ENCODE measurements at places on chromosomes 11 and 22.

DNA sequence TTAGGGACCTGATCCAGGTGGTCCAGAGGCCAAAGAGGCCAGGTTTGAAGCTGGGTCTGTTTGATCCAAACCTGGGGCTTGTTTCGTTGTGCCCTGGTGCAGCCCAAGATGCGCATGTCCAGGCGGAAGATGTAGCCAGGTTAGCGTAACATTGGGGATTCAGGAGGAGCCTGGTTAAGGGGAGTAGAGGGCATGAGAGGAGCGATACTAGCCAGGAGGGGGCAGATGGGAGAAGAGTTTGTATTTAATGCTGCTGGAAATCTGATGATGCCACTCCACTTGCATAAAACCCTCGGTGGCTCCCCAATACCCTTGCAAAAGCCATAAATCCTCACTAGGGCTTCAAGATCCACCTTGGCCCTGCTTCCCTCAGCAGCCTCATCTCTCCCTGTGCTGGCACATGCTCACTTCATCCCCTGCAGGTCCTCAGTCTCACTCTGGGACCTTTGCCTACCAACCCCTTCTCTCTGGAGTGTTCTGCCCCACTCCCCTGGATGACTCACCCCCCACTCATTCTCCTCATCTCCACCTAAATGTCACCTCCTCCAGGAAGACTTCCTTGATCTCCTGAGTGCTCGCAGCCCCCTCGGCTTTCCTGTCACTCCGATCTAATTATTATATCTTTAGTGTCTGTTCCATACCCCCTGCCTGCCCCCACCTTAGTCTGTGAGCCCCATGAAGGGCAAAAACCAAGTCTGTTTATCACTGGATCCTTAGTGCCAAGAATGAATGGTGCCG is 95.9 kb downstream of the MIAT start:
- no peak for DNase-seq

DNA sequence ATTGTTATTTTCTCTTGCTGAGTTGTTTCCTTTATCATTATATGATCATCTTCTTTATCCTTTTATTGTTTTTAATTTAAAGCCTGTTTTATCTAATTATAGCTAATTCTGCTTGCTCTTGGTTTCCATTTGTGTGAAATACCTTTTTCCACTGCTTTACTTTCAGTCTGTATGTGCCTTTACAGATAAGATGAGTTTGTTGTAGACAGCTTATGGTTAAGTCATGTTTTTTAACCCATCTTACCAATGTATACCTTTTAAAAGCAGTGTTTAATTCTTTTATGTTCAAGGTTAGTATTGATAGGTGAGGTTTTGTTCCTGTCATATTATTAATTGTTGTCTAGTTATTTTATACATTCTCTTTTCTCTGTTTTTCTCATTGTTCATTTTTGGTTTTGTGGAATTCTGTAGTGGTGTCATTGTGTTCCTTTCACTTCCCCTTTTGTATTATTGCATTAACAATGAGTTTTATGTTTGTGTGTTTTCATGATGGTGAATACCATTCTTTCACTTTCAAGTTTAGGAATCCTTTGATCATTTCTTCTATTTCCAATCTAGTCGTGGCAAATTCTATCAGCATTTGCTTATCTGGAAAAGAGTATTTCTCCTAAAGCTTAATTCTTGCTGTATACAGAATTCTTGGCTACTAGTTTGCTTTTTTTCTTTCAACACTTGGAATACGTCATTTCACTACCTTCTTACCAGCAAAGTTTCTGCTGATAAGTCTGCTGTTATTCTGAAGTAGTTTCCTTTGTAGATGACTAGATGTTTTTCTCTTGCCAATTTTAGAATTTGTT is 21.8 kb downstream of the OR5AN1 start:
- DNase-seq: no peak

DNA sequence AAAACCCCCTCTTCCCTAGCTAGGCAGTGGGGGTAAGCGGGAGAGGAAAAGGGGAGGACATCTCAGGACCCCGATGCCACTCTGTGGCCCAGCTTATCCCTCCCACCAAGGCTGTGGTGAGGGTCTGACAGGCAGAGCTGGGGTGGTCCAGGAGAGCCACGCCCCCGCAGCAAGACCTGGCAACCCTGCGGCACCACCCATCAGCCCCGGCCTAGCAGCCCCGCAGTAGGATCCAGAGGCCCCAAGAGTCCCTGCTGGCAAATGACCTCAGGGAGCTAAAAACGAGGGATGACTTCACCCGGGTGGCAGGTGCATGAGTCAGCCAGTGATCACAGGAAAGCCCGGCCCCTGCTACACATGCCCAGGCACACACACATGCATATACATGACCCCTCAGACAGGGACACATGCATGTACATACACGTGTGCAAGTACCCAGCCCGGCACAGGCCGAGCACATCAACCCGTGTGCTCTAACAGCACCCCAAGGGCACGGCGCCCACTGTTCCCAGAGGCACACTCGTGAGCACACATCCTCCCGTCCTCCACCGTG is 32.3 kb downstream of the ARVCF start:
- DNase-seq: no peak

DNA sequence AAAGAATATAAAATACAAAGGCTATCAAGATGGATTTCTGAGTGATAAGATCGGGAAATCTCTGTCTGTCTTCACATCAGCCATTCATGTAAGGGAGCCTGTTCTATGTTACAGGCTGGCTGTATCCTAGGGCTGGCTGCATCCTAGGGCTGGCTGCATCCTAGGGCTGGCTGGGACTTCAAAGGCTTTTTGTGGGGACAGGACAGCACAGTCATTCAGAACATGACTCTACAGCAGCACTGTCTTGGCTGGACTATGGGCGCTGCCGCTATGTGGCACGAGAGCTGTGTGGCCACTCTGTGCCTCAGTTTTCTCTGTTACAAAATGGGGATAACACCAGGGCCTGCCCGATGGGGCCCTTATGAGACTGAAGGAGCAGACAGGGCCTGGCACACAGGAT is 10.2 kb downstream of the ADAMTS8 start:
- DNase-seq: no peak

DNA sequence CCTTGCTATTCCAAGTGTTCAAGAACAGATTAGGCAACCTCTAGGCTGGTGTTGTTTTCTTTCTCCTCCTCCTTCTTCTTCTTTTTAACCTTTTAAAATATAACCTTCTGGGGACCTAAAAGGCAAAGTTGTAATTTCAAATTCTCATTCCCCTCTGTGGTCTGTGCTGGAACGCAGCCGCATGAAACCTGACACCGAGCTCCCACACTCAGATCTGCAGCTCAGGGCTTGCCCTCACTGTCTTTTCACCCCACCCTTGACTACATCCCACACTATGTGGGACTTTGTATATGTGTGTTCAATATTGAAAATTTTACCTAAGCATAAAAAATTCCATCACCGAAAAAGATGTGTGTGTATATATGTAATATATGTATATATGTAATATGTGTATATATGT is 62.0 kb upstream of the ARHGAP42 start:
- DNase-seq: no peak

DNA sequence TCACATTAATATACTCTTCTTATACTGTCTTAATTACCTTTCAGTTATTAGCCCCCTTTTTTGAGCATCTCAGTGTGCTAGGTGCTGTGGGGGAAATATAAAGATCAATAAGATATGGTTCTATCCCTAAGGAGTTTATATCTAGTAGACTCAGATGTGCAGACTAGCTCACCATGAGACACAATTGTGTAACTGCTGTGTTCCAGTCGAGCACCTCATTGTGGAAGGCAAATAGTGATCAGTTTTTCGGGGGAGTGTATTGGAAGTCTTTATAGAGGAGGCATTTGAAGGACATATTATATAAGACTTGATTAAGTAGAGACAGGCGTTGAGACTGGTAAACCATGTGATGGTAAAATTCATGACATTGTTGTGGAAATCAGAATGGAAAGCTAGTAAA is 11.8 kb downstream of the PDE3B start:
- DNase-seq: no peak

DNA sequence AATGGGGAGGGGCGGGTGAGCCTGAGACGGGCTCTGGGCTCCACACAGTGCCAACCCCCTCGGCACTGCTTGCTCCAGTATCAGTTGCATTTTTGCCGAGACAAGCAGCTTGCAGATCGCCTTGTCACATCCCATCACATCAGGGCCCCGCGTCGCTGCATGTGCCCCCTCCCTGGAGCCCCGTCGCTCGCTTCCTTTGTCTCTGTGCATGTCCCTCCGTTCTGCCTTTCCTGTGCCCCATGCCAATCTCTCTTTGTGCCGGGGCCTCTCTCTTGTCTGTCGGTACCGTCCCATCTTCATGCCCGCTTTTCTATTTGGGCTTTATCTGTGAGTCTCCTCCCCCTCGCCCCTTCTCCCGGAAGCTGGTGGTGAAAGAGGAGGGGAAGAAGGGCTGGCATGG is 202.2 kb downstream of the CEP164 start:
- DNase-seq: no peak

GRCh38 chr11:65777821-65778361 is 2.9 kb downstream of the AP5B1 start:
- DNase-seq: no peak

DNA sequence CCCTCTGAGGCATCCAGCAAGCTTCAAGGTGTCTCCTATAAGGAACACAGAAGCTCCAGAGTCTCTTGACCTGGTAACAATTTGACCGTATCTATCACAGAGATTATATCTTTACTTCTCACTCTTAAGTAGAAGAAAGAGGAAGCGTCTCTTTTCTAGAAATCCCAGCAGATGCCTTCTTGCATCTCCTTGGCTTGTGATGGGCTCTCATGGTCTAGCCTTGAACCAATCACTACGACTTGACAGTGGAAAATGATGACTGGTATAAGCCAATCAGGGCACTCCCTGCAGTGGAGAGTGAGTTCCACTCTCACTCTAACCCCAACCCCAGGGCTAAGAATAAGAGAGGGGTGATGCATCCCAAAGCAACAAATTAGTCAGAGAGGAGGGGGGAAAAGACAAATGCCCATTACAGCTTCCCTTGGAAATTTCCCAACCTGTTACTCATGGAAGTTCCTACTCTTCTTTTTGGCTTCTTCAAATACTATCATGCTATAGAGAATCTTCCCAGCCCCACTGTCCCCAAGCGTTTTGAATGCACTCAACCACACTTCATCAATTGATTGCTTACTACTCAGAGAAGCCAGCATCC is 293.5 kb downstream of the MN1 start:
- no peak for DNase-seq

DNA sequence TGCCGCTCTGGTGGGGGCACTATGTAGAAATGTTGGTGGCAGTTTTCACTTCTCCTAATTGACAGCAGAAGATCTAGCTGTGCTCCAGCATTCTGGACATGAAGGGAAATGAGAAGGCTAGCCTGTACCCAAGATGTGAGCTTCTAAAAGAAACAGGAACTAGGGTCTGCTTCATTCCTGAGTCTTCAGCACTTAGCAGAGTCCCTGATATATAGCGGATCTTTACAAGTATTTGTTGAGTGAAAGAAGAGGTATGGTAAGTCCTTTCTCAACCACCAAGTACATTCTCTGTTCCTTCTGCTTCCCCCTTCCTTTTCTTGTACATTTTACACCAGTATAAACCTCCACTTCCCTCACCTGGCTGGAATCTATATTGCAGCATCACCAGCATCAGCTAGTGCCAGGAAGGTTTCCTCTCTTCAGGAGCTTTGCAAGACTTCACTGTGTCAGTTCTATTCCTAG is 408.3 kb upstream of the CADM1 start:
- no peak for DNase-seq

- no peak for DNase-seq
These were observed 15.7 kb downstream of the TPCN2 start for GRCh38 chr11:69064394-69064957.

DNA sequence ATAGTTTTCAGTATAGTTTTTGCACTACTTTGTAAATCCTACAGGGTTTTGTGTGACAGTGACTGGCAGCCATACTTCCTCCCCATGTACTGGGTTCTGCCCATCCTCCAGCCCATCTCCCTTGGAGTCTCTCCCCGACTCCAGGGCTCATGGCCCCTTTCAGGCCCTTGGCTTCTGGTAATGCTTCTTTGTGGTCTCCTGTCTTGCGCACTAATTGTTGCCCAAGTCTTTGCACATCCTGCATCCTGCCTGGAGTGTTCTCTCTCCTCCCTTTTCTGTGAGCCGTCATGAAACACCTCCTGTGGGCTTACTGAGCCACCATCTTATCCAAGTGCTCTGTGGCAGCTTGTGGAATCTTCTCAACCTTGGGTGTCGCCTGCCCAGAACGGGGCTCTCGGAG is 11.4 kb upstream of the KCNQ1OT1 start:
- DNase-seq: no peak

DNA sequence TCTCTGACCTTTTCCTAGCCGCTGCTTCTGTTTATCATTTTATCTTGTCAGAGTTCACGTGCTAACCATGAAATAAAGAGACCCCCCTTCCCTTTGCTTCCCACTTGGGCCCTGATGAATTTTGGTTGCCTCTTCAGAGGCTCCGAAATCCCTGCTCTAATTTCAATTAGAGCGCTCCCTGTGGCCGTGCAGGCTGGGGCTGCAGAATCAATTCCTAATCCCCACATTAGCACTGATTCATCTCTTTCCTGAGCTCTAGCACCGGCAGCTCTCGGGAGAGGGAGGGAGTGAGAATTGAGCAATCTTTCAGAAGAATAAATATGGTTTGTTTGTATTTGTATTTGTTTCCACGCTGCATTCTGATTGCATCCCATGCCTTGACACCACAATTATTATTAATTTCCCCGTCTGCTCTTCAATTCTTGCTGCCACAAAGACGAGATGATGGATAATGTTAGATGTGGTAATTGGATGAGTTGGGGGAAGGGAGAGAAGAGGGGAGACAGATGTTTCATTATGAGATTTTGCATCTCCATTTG is 76.9 kb downstream of the NTM start:
- DNase-seq: no peak

DNA sequence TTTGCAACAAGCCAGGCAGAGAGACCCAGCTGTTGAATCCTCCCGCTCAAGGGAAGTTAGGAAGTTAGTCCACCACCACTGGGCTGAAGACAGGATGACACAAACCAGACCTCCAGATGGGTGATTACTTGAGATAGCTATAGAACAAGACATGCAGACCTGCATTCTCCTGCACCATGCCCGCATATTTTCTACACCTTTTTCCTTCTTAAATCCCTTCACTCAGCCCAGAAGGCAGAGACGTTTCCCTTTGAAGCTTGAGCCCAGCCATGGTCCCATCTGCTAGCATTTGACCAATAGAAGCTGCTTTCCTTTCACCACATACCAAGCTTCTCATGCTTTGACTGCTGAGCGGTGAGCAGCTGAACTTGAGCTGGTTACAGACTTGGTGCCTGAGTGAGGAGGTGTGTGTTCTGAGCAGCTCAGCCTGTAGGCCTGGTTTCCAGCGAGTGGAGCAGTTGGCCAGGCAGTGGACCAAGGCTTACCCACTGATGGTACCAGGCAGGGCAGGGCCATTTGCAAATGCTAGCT is 29.2 kb upstream of the CBX6 start:
- no peak for DNase-seq

GRCh38 chr22:31005535-31005934 is 36.5 kb downstream of the TUG1 start:
- no peak for DNase-seq

- no peak for DNase-seq
These were observed at the start of gene KRTAP5-4 for GRCh38 chr11:1622086-1622485. Gene KRTAP5-4 (minus strand): TSS chr11:1622138. CDS start chr11:1622093, 45 bp downstream.

- DNase-seq: no peak
These were observed 170.4 kb downstream of the ETS1 start for GRCh38 chr11:128416976-128417375.
